Stimulated activated naive B cell treated with anti-CD40 and anti-IgM and Interleukin-4, amounts not matched to agents 10 μg/mL and 1 μg/mL and 100 μg/mL, for 72 hours (primary cell): ENCODE measurements at places on chromosomes 3 and 15.

GRCh38 chr15:66789029-66790025 lies 87.3 kb downstream of the SMAD6 start:
- DNase-seq: no peak

DNA sequence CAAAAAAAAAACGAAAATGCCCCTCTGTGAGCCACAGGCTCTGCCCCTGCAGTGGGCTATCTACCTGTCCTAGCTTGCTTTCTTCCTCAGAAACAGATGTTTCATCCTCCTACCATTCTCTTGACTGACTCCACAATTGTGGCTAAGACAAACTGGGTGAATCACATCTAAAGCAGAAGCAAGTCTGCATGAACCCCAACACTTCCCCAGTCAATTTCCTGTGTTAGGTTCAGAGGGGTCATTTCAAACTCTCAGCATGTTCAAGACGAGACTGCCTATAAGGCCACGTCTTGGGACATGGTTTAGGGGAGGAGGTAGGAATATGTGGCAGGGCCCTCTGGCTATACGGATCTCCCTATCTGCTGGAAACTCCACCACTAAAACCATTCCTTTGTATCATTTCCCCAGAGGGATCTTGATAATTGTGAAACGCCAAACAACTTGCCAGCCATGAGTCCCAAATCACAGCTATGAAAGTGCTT lies 28.6 kb upstream of the ANKDD1A start:
- DNase-seq: peak; percentile 37

DNA sequence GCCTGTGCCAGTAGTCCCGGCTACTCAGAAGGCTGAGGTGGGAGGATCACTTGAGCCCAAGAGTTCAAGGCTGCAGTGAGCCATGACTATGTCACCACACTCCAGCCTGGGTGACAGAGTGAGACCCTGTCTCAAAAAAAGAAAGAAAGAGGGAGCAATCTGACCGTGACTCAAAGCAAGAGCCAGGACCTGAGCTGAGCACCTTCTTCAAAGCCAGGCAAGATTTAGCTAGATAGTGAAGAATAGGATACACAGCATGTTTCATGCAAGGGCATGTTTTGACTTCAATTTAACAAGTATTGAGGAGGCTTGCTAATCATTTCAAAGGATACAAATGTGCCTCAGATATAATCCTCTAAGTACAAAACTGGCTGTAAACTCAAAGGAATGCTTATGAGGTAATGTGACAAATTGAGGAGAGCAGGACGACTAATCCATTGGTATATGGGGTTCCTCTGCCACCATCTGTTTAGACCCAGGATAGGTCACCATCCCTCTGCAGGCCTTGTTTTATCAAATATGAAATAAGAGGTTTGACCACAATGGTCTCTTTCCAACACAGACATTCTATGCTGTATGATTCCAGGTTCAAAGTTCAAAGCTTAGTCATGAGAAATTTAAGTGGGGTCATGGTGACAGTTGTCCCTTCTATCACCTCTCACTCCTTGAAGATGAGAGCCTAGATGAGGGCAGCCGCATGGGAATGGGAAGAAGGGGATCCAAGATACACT lies 33.2 kb downstream of the RAB27A start:
- DNase-seq: no peak

- no peak for DNase-seq
Measured at GRCh38 chr3:47133641-47134040, 30.3 kb downstream of the SETD2 start.

GRCh38 chr3:16490062-16490619 lies 23.4 kb downstream of the RFTN1 start:
- no peak for DNase-seq

- no peak for DNase-seq
Measured at GRCh38 chr15:66802025-66803001, 100.3 kb downstream of the SMAD6 start.

- no peak for DNase-seq
Measured at GRCh38 chr3:194185221-194185620, 49.3 kb downstream of the HES1 start.

- no peak for DNase-seq
Measured at GRCh38 chr3:157559401-157559800, 56.2 kb upstream of the VEPH1 start.

- DNase-seq: no peak
Measured at GRCh38 chr3:95815828-95816227, 998.6 kb upstream of the EPHA6 start.
